T-helper 1 cell treated with Interleukin-12 subunit alpha and Interleukin-12 subunit beta and Interleukin-4 antibody, amounts not matched to agents 30 ng/mL and 1 ng/mL, for 36 hours (primary cell): ENCODE measurements at places on chromosomes 1 and 21. TPM values are rescaled to one million over a fixed set of nuclear protein-coding genes. Genes with fewer than 3 reads are reported as not detected.

The TMEM59 gene
- 194 and 203 TPM in 2 replicates for total RNA-seq

The ARHGEF10L gene
- not detected in 2 replicates for total RNA-seq

The SPATA1 gene
- 0.29 and 1.3 TPM in 2 replicates for total RNA-seq

The CFHR2 gene
- total RNA-seq = not detected in 2 replicates

The GPATCH3 gene
- total RNA-seq = 14.8 and 19.0 TPM in 2 replicates

The OR2T2 gene
- not detected in 2 replicates for total RNA-seq

The FOXO6 gene
- not detected in 2 replicates for total RNA-seq

The TSPAN2 gene
- 0.71 and 1.1 TPM in 2 replicates for total RNA-seq

The PRR9 gene
- not detected in 2 replicates for total RNA-seq

The ELAPOR1 gene
- total RNA-seq = 5.7 and 6.8 TPM in 2 replicates

The PCSK9 gene
- total RNA-seq = not detected in 2 replicates
